ENCODE measurements at places on chromosomes 6 and 20.

DNA sequence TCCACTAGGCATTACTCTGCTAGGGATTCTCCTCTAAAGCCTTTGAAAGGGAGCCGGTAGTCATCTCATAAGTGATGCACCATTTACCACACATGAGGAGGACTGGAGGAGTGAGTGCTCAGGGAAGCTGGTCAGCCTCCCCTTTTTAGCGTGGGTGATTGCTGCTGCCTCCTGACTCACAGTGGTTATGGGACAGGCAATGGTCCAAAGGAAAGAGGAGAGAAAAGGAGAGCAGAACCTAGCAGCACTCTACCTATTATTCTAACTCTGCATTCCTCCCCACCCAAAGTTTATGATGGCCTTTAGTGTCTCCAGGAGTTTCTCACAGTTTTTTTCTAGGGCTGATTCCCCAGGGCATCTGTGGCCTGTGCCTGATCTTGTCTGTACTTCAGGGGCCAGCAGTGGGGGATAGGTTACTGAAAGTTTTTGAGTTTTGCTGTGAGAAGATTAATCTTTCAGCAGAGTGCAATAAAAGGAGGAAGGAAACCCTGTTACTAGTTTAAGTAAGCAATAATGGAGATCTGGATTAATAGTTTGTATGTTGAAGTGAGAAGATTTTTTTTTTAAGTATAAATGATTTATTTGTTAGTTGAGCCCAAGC lies 36.4 kb upstream of the GCLC start:
- DNase-seq, result no peak

DNA sequence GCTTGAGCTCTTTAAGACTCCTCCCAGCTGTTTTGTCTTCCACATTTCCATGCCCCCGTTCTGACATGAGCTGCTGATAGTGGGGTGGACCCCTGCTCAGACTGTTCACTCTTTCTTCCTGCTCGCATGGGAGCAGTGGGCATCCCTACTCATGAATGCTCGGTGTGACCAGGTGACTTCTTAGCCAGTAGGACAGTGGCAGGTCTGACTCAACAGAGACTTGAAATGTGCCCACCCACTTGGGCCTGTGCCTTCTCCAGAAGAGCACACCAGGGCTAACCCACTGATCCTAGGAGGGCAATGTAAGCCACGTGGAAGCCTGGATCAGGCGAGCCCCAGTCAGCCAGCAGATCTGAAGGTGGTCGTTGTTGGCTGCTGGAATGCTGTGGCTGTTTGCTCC lies 582.0 kb downstream of the QKI start:
- DNase-seq, result no peak

GRCh38 chr6:8434727-8435092 lies 635 bp downstream of the SLC35B3 start:
- no peak for DNase-seq

DNA sequence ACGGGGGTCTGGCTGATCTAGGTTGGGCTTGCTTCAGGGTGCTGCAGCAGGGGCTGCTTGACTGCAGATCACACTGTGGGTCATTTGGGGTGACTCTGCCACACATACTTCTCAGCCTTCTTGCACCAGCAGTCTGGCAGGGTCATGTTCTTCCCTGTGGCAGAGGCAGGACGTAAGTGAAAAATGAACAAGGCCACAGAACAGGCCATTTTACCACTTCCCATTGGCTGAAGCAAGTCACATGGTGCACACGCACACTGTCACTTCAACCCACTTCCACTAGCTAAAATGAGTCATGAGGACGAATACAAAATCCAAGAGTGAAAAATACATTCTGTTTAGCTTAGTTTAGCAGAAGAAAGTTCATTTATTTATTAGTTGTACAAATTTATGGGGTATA lies 168.6 kb upstream of the GGTLC1 start:
- DNase-seq, result no peak

- no peak for DNase-seq
Observed at GRCh38 chr6:111379831-111380230, 103.2 kb downstream of the REV3L start.

- no peak for DNase-seq
Observed at GRCh38 chr20:64157878-64158277, 6.4 kb upstream of the MYT1 start.

GRCh38 chr20:52975029-52975732 lies 3.0 kb downstream of the TSHZ2 start:
- no peak for DNase-seq

DNA sequence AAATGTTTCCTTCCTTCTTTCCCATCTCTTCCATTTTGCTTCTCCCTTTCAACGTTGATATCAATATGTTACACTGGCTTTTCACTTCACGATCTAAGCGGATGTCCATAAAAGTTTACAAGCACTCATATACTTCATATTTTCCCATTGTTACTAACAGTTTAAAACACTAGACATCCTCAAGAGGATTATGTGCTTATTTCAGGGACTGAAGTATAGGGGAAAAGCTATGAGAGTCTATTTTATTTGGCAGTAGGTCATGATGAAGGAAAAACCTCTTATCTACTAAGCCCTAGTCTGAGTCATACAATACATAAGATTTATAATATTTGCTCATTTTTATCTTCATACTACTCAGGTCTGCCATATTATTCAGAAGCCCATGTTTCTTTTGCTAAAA lies 20.6 kb upstream of the EPB41L2 start:
- DNase-seq, result no peak

- DNase-seq, result no peak
Observed at GRCh38 chr6:43291708-43292107, 6.4 kb upstream of the SLC22A7 start.

- no peak for DNase-seq
Observed at GRCh38 chr6:127100510-127101140, 17.8 kb upstream of the RSPO3 start.

DNA sequence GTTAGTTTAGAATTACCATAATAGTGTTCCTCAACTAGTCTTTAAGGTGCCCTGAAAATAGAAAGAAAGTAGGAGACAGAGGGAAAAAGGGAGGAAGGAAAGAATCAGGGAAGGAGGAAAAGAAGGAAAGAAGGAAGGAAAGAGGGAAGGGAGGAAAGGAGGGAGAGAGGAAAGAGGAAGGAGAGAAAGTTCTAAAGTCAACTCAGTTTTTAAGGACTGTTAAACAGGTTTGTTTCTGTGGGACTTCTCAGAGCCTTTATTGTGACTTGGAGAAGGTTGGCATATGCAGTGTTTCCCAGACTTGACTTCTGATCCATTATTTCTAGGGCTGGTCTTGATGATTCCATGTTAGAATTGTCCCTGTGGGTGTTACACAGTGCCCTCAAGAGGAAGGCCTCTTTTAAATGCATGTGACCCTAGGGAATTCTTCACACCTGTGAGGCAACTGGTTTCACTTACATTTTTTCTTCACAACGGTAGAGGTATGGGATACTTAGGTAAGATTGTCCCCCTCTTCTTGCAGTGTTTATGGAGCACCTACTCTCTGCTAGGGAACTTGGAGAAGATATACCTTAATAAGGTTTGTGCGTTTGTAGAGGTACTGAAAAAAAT lies 132.7 kb upstream of the GMDS start:
- no peak for DNase-seq
